SK-MEL-5 (cell line): ENCODE measurements at places on chromosomes 2 and 18.

GRCh38 chr18:69208545-69208944 lies 192.1 kb upstream of the DOK6 start:
- DNase-seq, result no peak

GRCh38 chr2:6946722-6947121 lies 29.5 kb downstream of the RNF144A start:
- DNase-seq, result peak; percentile 36

DNA sequence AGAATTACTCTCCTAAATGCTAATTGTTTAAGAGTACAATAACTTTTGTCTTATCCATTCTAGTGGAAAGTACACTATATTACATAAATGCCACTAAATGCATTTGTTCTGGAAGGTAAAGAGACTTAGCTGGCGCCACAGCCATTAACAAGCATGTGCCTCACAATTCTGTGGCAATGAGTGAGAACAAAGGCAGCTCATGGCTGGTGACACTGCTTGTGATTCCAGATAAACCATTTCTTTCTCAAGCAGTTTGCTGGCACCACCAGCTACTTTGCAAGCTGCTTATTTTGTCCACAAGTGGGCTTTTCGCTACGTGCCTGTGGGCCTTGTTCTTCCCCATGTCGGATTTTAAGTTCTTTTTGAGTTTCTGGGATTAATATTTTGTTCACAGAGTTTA lies 147.6 kb upstream of the SMAD7 start:
- DNase-seq, result peak; percentile 6

GRCh38 chr2:42879913-42880737 lies 87.7 kb upstream of the HAAO start:
- no peak for DNase-seq

- DNase-seq, result no peak
Measured at GRCh38 chr2:195648787-195649186, 8.2 kb upstream of the SLC39A10 start.

DNA sequence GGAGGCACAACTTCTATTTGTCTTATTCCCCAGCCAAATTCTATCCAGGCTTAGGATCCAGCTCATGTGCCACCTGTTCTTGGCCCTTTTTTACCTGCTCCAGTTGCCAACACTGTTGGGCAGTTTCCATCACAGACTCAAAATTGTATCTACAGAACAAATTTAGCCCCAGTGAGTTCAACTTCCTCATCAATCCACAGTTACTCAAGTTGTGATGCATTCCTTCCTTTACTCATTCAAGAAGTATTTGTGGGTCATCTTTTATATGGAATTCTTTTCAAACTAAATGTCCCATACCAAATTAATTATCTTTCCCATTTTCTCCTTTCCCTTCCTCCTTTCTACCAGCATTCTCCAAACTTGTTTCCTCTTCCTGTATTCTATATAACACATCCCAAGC lies 12.7 kb upstream of the DDX18 start:
- DNase-seq, result no peak

GRCh38 chr2:200681697-200682096 lies 95.9 kb downstream of the AOX1 start:
- DNase-seq, result no peak

DNA sequence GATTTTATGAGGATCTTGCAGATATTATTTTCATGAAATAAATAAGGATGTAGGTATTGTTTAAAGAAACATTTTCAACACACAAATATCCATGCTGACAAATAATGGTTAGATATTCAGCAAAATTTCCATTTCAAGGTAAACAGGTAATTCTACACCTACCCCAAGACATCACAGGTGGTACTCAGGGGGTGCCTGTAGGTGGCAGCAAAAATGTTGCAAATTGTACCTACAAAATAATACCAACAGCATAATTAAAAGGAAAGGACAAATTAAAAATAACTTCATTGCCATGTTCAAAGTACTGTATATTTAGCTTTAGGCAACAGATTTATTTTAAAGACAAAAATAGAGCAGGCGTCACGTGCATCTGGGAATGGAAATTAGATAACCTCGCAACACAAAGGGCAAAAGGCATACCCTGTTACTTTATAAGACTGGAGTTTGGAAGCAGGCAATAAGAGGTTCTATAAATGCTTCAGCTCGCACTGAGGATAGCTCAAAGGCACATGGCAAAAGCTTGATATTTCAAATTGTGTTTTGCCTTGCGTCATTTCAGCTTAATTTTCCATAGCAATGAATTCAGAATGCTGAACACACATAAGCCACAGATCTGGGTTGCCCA lies 630.5 kb downstream of the TDRD15 start:
- DNase-seq, result peak; percentile 7

- no peak for DNase-seq
Measured at GRCh38 chr2:240353086-240353798, 82.2 kb upstream of the GPC1 start.

GRCh38 chr18:1092228-1092627 lies 187.6 kb downstream of the ADCYAP1 start:
- no peak for DNase-seq

GRCh38 chr2:203782262-203782976 lies 76.0 kb downstream of the CD28 start:
- DNase-seq, result peak; percentile 81

DNA sequence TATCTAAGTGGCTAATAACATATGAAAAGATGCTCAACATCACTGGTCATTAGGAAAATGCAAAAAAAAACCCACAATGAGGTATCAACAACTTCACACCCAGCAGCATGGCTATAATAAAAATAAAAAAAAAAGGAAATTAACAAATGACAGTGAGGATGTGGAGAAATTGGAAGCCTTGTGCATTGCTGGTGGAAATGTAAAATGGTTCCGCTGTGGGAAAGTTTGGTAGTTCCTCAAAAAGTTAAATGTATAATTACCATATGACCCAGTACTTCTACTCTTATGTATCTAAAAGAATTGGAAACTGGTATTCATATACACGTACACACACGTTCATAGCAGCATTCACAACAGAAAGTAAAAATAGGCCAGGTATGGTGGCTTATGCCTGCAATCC lies 15.5 kb upstream of the CACNB4 start:
- DNase-seq, result no peak

- no peak for DNase-seq
Measured at GRCh38 chr2:146776596-146776995, 1068.2 kb upstream of the ACVR2A start.

DNA sequence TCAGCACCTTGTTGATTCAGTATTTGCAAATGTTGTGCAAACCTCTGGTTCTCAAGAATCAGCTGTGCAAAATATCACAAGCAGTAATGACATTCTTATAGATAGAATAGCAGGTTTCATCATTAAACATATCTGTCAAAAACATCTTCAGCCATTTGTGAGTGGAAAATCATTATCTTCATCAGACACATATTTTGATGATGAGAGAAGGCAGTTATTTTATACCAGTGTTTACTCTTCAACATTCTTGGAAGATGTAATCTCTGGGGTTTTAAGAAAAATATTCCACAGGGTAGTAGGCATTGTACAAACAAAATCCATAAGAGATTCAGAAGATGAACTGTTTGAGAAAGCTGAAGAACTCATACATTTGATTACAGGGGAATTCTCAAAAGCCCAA lies 64.3 kb downstream of the FSIP2 start:
- DNase-seq, result no peak

DNA sequence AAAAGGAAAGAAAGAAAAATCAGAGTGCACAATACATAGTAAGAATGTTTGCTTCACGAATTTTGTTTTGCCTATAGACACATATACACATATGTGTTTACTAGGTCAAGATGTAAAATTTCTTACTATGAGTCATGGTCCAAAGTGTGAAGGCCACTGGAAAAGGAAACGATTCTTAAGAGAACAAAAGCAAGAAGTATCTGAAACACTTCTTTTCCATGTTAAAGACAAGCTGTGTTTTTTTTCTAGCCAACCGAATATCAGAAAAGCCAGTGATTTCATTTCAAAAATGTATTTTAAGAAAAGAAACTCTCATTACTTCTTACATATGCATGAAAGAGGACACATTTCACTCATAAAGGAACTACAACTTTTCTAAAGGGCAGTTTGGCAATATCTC lies 24.9 kb downstream of the PECR start:
- DNase-seq, result no peak

DNA sequence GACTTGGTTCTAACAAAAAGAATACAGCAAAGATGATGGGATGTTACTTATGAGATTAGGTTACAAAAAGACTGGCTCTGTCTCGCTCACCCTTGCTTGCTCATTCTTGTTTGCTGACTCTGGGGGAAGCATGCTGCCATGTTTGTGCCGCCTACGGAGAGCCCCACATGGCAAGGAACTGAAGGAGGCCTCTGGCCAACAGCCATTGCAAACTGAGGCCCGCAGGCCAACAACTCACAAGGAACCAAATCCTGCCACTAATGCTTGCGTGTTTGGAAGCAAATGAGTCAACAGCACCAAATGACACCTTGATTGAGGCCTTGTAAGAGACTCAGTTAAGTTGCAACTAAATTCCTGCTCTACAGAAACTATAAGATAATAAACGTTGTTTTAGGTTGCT lies 297.6 kb upstream of the STON1 start:
- no peak for DNase-seq

DNA sequence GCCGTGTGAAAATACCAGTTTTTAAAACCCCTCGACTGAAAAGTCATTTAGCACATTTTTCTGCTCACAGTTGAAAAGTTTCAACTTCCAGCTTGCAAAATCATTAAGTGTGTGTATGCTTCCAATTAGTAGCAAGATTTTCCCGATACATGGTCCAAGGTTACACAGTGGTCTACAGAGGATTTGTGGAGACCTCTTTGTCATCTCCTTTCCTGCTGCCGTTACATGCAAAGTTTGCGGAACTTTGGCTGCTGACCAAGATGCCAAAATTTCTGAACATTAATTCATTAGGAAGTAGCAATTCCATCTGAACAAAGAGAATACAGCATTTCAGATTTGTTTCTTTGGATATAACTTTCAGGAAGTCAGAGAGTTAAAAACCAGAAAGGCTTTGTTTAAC lies 474.6 kb downstream of the PLCL1 start:
- DNase-seq, result no peak

GRCh38 chr2:207235621-207236020 lies 69.9 kb upstream of the KLF7 start:
- no peak for DNase-seq

DNA sequence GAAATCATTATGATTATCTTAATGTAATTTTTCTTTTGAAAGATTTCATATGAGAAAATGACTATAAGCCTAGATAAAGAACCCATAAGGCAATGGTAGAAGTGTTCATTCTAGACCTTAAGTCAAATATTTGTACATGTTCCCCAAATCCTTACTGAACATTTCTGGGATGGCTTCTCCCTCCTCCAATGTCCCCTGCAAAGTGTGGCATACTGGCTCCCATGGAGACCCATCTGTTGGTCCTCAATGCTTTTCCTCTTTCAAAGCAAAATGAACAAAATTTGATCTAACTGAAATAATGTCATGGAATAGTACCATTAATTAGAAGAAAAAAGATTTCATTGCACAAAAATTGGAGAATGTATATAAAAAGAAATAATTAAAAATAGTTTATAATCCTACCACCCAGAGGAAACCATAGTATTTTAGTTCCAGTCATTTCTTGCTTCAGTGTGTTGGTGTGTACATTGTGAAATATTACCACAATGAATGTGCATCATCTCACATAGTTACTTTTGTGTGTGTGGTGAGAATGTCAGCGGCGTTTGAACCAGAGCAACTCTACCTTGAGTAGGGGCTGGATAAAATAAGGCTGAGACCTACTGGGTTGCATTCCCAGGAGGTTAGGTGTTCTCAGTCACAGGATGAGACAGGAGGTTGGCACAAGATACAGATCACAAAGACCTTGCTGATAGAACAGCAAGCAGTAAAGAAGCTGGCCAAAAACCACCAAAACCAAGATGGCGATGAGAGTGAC lies 181.3 kb downstream of the UXS1 start:
- DNase-seq, result peak; percentile 1

DNA sequence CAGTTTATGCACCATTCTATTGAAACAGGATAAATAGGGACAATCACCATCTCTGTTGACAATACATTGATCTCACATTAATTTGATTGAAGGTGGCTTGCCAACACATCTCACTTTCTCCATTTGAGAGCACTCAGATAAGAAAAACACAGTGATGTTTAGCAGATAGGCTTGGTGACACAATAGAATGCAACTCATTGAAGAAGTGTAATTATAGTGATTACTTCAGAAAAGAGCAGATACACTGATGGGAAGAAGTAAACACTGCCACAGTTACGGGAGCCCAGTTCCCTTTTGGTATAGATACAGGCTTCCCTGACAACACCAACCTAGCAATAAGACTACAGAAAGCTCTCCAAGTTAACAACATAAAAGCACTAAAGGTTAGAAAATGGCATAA lies 89.1 kb downstream of the FIGN start:
- DNase-seq, result no peak

DNA sequence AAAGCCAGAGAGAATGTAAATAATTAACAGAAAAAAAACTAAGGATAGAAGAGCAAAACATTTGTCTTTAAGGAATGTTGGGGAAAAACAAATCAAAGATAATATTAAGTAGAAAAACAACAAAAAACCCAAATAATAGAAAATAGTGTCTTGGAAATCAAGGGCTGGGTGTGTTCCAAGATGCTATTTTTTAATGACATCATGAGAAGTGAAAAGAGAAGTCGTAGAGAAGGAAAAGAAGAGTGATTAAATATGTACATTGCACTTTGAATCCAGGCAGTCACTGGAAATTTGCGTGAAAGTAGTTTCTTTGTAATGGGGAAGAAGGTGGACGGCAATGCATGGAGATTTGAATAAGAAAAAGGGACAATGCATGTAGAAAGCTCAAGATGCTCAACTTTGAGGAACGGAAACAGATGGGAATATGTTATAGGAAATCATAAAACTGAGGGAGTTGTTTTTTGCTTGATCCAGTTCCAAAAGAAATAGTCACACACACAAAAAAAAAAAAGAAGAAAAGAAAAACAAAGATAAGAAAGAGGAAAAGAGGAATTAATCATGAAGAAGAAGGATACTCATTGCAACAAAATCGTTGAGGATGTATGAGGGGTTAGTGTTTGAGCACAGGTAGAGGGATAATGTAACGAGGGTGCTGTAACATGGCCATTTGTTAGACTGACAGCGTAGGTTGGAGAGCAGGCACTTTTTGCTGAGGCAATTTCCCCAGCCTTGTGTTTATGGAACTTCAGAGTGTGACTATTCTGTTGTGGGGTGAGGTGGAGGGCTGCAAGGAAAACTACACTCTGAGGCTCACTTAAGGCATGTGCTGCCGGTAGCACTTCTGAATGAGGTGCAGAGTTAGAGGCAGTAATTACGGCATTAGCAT lies 184.1 kb downstream of the CALCRL start:
- no peak for DNase-seq

DNA sequence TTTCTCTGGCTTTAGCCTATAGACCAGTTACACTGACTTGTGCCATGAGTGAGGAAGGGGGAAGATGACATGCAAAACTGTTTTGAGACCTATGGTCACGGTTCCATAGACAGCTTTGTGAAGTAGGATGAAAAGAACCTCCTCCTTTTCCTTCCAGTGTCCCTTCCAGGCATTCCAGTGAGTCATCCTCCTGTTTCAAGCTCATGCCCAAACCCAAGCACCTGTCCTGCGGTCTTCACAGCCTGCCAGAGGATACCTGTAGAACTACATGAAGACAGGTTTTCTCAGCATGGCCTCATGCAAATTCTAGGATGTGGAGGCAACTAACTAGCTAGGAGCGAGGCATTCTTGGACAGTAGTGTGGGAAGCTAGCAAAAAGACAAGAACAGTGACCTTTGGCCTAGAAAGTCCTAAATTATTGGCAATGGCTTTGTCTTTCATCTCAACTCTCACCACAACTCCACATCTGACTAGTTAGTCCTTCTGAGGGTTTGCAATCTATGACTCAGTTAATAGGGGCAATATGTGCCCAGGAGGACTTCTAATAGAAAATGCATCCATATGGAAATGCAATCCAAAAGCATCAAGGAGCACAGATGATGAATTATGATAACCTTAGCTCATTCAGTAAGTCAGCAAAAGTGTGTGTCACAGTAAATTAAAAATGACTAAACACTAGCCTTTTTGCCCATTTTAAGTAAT lies 154.7 kb downstream of the RBM43 start:
- DNase-seq, result no peak
